ENCODE measurements at places on chromosomes 2 and 18.

DNA sequence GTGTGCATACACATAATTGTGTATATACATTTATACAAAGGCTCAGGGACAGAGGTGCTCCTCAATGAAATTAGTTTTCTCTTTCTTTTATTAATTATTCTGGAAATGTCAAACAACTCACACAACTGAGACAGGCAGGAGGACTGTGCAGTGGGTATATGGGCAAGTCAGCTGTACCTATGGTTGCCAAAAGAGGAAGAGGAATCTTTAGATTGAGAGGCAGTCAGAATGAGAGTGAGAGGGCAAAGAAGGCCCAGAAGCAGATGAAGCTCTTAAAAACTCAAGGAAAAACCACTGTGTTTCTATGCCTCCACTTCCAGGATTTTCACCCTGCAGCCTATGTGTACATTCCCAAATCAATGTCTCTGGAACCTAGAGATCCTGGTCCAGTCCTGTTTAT, 79.1 kb downstream of the CACNB4 start:
- DNase-seq, result no peak

GRCh38 chr2:171615069-171615468, 72.2 kb upstream of the DYNC1I2 start:
- no peak for DNase-seq

- DNase-seq, result no peak
Observed at GRCh38 chr2:112827009-112827408, 9.6 kb downstream of the IL1B start.

- DNase-seq, result no peak
Observed at GRCh38 chr2:144370937-144371584, 148.9 kb downstream of the ZEB2 start.

GRCh38 chr2:69253112-69253511, 133.9 kb downstream of the GFPT1 start:
- no peak for DNase-seq

GRCh38 chr2:37652199-37652640, 19.2 kb downstream of the CDC42EP3 start:
- DNase-seq, result no peak

DNA sequence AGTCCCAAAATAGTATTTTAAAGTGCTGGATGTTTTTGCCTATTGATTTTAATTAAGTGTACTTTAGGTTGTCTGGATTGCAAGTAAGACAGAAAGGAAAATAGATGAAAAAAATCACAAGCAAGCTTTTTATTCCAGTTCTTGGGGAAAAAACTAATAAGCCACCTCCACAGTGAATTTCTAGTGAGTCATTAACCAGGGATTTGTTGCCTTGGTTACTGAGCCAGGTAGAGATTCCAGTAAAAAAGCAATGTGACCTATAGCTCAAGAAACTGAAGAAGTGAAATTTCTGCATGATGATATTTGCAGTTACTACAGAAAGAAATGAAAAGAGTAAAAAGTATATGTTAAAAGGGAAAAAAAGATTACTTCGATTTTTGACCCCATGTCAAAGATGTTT, 160.6 kb downstream of the METTL4 start:
- DNase-seq, result no peak

DNA sequence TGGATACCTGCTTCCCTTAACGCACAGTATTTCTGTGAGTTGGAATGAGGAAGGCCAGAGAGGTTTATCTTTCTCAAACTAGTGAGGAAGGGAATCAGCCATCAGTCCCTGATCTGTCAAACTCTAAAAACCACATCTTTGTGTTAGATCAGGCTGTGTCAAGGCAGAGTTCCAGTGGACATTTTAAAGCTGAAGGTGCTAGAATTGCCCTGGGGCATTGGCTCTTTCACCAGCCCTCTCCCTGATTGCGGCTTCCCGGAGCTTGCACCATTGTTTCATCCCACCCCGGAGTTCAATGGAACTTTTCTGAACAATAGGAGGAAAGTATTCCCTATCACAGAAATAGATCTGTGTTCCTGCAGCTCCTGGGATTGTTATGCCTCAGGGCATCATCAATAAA, 110.2 kb downstream of the RNF144A start:
- DNase-seq, result no peak

GRCh38 chr2:67650291-67651133, 253.4 kb downstream of the ETAA1 start:
- peak; percentile 1 for DNase-seq

DNA sequence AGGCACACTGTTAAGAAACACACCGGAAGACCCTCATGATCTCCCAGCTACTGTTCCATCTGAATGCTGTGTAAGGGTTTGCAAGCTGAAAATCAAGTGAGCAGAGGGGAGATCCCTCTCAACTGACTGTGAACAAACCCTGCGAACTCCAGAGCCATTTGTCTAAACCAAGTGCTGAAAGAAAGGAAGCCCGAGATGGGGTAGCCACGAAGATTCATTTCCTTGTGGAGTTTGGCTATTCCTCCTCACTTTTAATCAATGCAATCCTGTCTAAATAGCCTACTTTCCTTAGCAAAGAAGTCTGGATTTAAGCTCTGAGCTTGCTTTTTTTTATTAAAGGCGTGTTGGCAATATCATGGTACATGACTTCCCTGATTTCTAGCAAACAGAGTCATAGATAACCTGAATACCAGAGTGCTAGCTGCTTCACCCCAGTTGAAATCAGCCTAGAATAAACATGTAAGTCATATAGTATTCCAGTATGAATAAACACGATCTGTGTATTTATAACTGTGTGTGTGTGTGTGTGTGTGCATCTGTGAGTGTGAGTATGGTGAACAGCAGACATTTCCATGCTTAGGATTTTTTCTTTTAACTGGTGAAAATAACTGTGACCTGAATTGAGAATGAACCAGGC, 365.2 kb downstream of the ZNF521 start:
- DNase-seq, result no peak

DNA sequence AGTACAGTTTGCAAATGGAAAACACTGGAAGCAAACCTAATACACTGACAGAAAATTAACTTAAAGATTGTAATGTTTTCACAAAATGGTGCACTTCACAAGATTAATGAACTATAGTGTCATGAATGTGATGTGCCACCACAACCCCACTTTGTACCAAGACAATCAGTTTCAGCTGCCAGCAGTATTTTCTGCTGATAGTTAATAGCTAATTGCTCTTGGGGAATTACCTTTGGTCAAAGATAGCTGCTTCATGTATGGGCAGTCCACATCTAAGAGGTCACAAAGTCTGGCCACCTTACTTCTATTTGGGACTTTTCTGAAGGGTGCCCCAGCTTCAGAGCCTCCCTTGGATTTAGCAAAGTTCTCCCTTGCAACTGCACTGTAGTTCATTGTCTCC, 254.0 kb downstream of the CALCRL start:
- no peak for DNase-seq

GRCh38 chr2:3741396-3741795, 38.0 kb downstream of the DCDC2C start:
- DNase-seq, result no peak

DNA sequence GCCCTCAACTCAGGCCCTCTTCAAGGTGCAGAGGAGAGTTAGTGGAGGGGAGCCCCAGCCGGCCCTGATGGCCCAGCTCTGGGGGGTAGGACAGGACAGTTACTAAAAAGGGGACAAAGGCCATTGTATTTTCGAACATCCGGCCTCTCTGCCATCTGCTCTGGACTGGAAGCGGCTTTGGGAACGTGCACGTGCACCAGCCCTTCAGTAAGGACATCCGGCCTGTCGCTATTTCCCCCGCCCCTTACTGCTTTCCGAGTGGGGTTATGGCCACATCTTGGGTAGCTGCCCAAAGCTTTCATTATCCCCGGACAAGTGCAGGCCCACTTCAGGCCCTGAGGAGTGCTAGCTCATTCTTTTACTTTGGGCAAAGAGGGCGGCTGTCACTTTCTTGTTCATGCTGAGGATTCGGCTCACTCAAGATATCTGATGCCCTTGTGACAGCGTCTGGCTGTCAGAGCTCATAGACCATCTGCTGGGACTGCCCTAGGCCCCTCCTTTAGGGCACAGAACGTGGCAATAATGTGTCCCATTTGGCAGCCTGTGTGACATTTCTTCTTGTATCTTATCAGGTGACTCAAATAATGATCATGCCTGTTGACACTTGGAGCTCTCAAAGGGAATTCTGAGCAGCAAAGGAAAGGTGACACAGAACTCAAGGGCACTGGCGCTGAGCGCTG, 17.5 kb downstream of the SLC4A3 start:
- DNase-seq, result peak; percentile 78

DNA sequence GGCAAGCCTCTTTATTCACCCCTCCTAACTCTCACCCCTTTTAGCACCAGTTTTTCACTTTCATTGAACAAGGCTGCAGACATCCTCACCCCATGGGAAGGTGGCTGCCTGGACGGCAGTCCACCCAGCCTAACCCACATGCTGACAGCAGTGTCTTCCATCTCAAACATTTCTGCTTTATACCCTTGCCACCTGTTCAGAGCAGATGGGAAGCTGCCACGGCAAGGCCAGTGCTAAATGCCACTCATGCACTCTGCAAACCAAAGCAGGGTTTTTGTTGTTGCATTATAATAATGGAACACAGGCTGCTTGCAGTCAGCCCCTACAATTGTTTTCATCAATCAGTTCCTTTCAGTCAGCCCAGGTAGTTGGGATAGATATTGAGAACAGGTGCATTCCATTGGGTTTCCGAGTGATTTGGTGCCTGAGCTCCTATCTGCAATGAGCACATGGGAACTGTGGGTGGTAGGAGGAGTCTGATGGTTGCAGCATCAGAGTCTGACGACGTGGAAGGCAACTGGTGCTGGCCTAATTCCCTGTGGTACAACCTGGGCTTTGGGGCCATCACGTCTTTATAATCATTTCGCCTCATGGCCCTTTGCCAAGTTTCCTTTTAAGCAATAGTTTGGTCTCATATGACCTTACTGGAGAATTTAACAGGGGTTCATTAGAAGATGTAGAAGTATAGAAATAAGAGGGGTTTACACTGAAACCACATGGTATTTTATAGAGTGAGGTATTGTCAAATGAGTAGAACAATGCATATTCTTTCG, 252.5 kb upstream of the SP5 start:
- peak; percentile 73 for DNase-seq

DNA sequence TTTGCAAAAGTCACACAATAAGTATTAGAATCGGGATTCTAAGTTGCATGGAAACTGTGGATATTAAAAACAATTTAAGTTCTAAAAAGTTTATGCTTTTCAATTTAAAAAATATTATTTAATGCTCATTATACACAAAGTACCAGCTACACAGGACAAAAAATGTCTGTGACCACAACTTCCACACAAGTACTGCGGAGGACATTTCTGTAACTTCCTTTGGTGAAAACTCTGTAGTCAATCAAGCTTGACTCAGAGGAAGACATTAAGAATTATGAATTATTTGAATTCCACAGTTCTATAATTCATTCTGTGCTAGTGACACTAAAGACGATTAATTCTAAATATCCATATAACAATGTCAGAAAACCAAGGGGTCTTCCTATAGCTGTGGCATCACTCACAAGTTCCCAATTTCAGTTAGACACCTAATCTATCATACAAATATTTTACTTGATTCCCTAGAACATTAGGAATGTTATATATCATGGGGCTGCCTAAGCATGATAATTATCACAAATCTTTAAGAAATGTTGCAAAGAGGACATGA, 120.5 kb downstream of the AFF3 start:
- DNase-seq, result no peak

- DNase-seq, result no peak
Observed at GRCh38 chr2:196409376-196409775, 230.1 kb upstream of the CCDC150 start.

GRCh38 chr2:37872192-37872750, 52.8 kb upstream of the RMDN2 start:
- peak; percentile 18 for DNase-seq

DNA sequence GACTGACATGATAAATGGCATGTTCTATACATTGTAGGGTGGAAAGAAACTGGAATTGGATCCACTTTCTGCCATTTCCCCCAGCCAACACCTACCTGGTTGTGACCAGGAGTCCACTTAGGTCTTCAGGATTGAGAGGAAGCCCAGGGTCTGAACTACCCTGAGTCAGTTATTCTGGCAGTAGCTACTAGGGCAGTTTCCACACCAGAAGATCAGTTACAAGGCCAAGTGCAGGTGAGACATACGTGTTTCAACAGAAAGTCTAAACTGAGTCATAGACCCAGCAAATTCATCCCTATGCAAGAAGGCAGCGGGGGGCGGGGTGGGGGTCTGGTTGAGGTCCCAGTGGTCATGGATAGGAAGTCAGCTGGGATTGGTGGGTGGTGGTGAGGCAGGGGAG, 21.9 kb downstream of the ANTXR1 start:
- no peak for DNase-seq

DNA sequence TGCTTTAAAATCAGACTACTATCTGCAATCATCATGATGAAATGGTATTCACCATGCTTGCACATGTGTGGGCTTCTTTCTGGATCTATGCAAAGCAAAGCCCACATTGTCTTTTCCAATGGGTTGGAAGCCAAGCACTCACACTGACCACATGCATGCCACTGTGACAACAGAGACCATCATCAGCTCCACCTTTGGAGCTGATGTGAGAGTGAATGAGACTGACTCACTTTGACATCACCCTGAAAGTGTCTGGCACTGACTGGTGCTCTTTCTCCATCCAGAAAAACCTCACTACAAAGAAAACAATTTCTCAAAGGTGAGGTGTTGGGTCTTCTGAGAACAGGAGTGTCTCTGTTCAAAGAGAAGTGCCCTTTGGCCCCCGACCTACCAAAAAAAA, 4.7 kb downstream of the MYO5B start:
- no peak for DNase-seq

- no peak for DNase-seq
Observed at GRCh38 chr2:162574615-162575452, 230.9 kb downstream of the GCA start.

DNA sequence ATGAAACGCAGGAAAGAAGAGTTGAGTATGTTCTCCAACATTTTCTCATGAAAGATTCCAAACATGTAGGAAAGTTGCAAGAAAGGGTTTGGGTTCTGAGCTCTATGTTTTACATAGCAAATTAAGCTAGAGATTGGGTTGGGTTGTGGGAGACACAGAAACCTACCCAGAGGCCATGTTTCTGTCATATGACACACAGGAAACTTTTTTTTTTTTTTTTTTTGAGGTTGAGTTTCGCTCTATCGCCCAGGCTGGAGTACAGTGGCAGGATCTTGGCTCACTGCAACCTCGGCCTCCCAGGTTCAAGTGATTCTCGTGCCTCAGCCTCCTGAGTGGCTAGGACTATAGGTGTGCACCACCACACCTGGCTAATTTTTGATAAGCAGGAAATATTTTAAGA, 57.6 kb downstream of the DOCK10 start:
- DNase-seq, result no peak

DNA sequence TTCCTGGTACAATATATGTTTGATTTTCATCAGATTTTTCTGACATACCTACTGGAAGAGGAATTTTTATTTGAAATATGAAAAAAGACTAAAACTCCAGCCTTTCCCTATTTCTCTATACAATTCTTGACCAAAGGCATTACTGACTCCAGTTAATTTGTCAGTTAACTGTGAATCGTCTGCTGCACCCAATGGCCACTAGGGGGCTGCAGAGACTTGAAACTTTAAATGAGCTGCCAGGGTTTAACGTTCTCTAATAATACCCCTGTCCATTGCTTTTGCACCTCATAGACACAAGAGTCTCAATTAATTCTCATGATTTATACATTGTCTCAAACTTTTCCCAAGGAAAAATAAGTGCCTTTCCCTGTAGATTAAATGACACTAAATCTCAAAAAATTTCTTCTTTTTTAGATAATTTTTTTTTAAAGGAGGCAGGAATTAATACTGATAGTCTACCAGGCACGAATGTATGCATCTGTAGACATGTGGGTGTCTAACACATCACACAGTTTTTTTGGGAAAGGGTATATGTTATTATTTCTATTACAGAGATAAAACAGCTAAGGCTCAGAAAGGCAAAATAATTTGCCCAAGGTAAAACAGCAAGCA, 1.8 kb upstream of the ALK start:
- DNase-seq, result no peak

- DNase-seq, result no peak
Observed at GRCh38 chr2:206982360-206982955, 43.1 kb downstream of the CPO start.
